Activated CD8-positive, alpha-beta memory T cell treated with anti-CD3 and anti-CD28 coated beads, Interleukin-2, amount 50 U/mL, for 48 hours (primary cell): ENCODE measurements at places on chromosomes 4 and X.

DNA sequence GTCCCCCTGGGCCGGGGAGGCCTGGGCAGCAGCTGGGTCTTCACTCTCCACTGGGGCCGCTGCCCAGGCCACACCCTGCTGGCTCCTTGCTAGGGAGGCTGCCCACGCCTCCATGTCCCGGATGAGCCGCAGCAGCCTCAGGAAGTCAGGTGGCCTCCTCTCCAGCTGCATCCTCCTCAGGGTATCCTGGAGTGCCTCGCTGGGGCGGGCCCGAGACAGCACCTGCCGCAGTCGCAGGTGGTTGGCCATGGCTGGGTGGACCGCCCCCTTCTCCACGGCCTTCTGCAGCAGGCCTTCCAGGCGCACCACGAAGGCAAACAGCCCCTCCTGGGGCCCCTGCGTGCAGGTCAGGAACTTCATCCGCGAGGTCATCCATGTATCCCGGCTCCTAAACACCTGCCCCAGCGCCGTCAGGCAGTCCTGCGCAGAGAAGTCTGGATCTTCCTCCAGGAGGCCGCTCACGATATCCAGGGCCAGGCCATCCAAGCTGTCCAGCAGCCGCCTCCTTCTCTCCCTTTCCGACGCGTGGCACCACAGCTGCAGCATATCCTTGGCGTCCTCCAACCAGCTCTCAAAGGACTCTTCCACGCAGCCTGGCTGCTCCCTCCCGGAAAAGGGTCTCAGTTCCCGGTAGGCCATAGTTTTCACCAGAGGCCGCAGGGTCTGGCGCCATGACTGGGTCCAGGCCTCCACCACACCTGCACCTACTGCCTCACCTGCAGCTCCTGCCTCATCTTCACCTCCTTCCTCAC lies 2.1 kb downstream of the PNMA6F start:
- DNase-seq: no peak

GRCh38 chr4:103996637-103997036 lies 276.9 kb upstream of the TACR3 start:
- DNase-seq: no peak

DNA sequence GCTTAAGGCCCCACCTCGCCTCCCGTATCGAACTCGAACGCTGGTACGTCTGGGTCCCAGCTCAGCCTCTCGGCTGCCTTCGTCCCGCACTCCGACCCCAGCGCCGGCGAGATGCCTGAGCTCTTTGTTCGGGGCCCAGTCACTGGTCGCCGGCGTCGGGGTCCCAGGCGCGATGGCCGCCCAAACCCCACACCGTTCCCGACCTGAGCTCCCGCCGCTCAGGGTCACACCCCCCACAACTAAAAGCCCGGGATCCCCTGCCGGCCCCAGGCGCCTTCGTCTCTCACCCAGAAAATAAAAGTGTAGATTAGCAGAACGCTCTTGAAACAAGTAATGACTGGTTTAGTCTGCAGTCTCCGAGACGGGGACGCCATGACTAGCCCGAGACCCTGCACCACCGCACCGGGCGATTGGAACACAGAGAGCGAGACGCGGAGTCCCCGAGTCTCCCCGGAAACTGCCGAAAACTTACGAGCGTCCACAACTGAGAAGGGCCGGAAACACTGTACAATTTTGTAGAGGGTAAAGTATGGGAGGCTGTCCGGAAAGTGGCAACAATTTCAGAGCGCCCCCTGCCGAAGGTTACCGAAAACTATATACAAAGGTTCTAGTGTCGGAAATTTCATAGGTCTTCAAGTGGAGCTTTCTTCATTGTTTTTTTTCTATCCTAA lies at the start of gene TSPAN6:
Gene TSPAN6 (minus strand): TSS at position 486 of the 671 bp plus-strand sequence. CDS start 112 bp downstream, at position 374.
- peak; percentile 74 for DNase-seq

GRCh38 chr4:120692964-120693363 lies 229.6 kb downstream of the PRDM5 start:
- DNase-seq: no peak

- DNase-seq: peak; percentile 47
Measured at GRCh38 chrX:75784680-75785491, at the start of gene MAGEE2. Gene MAGEE2 (minus strand): TSS chrX:75785254. CDS start chrX:75785051, 203 bp downstream.
